CD4-positive, alpha-beta T cell treated with Interferon gamma for 1 hour (primary cell): ENCODE measurements at places on chromosomes 2 and 18.

DNA sequence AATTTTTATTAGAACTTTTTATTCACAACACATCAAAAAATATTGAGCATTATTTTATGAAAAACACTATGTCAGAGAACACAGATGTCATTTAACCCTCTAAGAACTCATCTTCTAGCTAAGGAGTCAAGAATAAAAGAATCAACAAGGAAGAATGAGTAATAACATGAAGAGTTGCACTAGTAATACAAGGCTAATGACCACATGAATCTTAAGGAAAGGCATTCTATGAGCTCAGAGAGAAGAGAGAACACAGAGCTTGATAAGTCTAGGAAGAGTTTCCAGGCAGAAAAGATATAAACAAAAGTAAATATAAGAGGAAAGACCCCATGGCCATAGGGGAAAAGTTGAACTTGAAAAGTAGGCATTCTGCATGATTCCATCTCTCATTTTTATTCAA, 166.5 kb downstream of the MAIP1 start:
- DNase-seq, result no peak

DNA sequence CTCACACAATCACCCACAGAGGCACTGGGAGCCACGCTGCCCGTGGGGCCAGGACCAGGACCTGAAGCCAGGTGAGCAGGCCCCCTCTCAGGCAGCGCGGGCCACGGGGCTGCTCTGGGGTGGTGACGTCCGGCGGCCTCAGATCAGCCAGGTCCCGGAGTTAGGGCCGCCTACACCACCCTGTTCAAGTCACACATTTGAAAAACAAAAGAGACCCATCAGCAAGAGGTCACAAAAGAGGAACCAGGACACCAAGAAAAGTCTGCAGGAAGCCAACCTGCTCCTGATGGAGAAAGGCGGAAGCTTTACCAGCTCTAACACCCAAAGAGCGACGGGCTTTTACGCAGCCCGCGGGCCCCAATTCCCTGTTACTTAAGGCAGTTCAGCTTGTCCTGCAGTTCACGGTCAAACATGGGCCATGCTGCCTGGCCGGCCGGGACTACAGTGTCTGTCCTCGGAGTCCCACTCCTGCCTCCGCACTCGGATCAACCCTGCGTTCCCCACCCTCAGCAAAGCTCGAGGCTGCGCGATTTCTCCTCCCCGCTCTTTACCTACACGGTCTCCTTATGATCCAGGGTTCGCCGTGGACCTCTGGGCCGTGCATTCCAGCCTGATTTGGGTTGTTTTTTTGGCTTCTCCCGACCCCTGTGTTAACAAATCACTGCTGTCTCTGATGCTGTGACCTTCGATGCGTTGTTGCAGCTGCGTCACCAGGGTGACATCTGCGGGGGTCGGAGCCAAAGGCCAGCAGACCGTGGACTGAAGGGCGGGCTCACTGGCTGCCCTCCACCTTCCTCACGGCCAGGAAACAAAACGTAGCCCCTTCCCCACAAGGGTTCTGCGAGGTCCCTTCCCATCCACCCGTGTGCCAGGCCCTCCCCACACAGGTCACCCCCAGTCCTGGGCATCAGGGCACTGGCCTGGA, 31.0 kb downstream of the SNORC start:
- DNase-seq, result no peak

DNA sequence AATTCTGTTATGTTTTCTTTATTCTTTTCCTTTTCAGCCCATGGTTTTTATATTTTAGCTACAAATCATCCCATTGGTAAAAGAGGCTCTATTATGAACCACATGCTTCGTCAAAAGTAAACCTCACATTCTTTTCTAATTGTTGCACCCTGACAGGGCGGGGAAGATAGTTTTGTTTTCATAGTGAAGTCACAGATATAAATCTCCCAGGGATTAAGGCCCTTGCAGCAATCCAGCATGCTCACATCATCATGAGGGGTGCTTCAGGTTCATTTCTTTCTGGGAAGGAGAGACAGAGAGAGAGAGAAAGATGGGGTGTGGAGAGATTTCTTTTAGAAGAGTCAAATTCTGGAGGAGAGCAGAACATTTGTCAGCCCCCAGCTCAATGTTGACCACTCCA, 124.5 kb upstream of the CDC42EP3 start:
- no peak for DNase-seq

- DNase-seq, result no peak
Observed at GRCh38 chr2:56229397-56230060, 45.7 kb downstream of the CCDC85A start.

DNA sequence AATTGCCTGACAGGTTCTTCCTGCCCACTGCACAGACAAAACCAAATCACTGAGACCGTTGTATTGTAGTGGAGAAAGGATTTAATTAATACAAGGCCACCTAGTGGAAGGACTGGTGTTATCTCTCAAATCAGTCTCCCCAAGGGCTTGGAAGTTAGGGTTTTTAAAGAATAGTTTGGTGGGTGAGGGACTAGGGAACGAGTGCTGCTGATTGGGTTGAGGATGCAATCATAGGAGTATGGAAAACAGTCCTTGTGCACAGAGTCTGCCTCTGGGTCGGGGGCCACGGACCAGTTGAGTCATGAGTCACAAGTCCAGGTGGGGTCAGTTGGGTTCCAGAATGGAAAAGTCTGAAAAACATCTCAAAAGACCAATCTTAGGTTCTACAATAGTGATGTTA, 89.1 kb downstream of the B3GNT2 start:
- DNase-seq, result no peak

DNA sequence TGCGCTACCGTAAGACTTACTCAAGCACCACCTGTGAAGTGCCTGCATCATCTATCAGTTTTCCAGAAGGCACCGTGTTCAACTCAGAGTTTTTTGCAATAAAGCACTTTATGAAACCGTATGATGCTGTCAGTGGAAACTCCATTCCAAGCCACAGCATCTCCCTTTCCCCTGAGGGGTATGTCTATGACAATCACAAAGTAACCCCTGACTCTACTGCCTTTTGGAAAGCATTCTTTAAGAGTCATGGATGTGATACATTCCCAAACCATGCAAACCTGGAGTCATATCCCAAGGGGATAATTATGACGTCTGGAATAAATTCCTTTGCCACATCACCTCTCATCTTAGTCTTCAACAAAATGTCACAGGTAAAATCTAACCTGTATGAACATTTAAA, 39.2 kb downstream of the UNC50 start:
- no peak for DNase-seq
